Thyroid gland (tissue), 4 donors: ENCODE measurements at places on chromosomes 7 and 10. TPM values are rescaled to one million over a fixed set of nuclear protein-coding genes. Genes with fewer than 3 reads are reported as not detected.
A peak's percentile ranks its signal among the peaks of the same experiment; 100 is the strongest.

DNA sequence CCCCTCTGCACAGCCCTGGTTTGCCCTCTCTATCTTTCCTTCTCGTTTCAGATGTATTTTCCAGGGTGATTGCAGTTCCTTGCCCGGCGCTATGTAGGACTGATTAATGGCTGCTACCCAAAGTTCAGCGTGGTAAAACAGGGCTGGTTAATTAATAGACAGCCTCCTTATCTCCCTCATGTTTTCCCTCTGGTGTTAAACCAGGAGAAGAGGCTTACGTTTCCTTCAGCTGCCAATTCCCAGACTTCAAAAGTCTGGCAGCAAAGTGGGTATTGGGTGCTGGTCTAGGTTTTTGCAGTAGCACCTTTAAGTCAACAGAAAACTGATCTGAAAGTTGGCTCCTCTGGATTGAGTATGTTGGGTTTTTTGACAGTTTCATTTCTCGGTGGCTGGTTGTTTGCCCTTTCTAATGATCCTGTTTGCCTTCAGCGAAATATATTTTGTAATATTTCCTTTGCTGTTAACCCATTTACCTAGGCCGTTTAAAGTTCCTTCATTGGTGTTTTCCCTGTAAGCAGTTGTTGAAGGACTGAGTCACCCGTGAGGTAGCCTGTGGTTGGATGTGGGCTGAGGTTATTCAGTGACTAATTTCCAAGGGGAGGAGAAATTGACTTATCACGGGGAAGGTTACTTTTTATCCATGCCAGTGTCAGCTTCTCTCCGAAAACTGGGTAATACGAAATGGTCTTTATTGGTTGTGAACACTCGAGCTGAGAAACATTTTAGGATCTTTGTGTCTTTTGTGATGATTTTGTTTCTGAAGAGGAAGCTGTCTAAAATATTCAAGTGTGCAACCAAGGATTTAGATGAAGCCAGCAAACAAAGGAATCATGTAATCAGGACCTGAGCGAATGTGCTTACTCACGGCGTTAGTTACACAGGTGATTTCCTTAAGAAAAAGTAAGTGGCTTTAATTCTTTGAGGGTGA, 257.2 kb downstream of the KIAA1217 start:
- peak overlapping the region; percentile 92 for H3K27ac ChIP-seq
- peaks cover 55% of the 10 kb centered on the region for H3K4me1 ChIP-seq
- DNase-seq = peak; percentile 25
- no peaks in the 10 kb centered on the region for H3K36me3 ChIP-seq
- H3K27me3 ChIP-seq = no peaks in the 10 kb centered on the region

DNA sequence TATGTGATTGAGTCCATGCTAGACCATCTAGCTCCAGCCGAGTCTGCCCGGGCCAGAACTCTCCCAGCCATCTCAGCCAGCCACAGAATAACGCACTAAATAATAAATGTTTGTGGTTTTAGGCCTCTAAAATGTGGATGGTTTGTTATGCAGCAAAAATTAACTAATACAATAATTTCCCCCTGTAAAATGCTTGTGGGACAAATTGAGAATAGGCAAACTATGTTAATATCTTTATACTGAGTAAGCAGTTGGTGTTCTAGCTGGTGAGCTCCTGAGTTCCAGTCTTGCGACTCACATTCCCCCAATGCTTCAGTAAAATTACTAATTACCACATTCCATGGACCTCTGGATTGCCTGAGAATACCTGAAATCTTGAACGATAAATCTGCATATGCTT, 316.8 kb upstream of the NFE2L3 start:
- no peaks in the 10 kb centered on the region for H3K27me3 ChIP-seq
- DNase-seq = no peak
- peaks cover 18% of the 10 kb centered on the region for H3K4me1 ChIP-seq
- no peak overlapping the region for H3K4me3 ChIP-seq
- H3K36me3 ChIP-seq = no peaks in the 10 kb centered on the region

GRCh38 chr7:11970132-11970531, 138.1 kb upstream of the THSD7A start:
- H3K36me3 ChIP-seq = no peaks in the 10 kb centered on the region
- H3K27me3 ChIP-seq = no peaks in the 10 kb centered on the region
- H3K4me3 ChIP-seq = no peak overlapping the region
- DNase-seq = no peak
- H3K4me1 ChIP-seq = peaks cover 8% of the 10 kb centered on the region

- H3K4me3 ChIP-seq = no peak overlapping the region
- H3K27me3 ChIP-seq = no peaks in the 10 kb centered on the region
- no peak overlapping the region for H3K27ac ChIP-seq
- no peak for DNase-seq
These were observed 8.5 kb upstream of the ZNF786 start for GRCh38 chr7:149099058-149099457.

GRCh38 chr7:14368285-14368684, 378.8 kb upstream of the ETV1 start:
- no peak overlapping the region for H3K27ac ChIP-seq
- no peak overlapping the region for H3K4me3 ChIP-seq
- no peaks in the 10 kb centered on the region for H3K27me3 ChIP-seq
- DNase-seq = no peak
- H3K36me3 ChIP-seq = no peaks in the 10 kb centered on the region

- no peak for DNase-seq
- no peaks in the 10 kb centered on the region for H3K27me3 ChIP-seq
- H3K36me3 ChIP-seq = no peaks in the 10 kb centered on the region
- H3K4me1 ChIP-seq = no peaks in the 10 kb centered on the region
- no peak overlapping the region for H3K27ac ChIP-seq
- H3K4me3 ChIP-seq = no peak overlapping the region
These were observed 42.5 kb downstream of the C7orf25 start for GRCh38 chr7:42869131-42870020.

DNA sequence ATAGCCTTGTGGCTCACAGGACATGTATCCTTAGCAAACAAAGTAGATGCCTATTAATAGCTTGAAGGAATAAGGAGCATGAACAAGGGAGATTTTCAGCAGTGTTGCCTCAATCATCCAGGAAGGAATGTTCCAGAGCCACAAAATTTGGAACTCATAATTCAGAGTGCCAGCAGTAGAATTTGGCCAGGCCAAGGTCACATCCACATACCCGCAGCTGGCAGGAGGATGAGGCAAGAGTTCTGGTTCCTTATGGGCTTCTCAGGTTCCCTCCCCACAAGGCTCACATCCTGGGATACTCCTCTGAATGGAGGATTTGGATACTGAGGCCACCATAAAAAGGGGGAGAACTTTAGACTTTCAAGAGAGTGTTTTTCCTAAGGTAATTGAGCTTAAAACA, 45.8 kb downstream of the SUFU start:
- no peaks in the 10 kb centered on the region for H3K36me3 ChIP-seq
- peaks cover 4% of the 10 kb centered on the region for H3K4me1 ChIP-seq
- H3K27me3 ChIP-seq = no peaks in the 10 kb centered on the region
- no peak for DNase-seq

GRCh38 chr10:126255313-126255712, 133.0 kb downstream of the ADAM12 start:
- no peak overlapping the region for H3K27ac ChIP-seq
- DNase-seq = no peak

- no peak for DNase-seq
- H3K4me1 ChIP-seq = peaks cover 15% of the 10 kb centered on the region
- H3K27me3 ChIP-seq = no peaks in the 10 kb centered on the region
These were observed 527 bp upstream of the BCAP29 start for GRCh38 chr7:107579554-107579884.

DNA sequence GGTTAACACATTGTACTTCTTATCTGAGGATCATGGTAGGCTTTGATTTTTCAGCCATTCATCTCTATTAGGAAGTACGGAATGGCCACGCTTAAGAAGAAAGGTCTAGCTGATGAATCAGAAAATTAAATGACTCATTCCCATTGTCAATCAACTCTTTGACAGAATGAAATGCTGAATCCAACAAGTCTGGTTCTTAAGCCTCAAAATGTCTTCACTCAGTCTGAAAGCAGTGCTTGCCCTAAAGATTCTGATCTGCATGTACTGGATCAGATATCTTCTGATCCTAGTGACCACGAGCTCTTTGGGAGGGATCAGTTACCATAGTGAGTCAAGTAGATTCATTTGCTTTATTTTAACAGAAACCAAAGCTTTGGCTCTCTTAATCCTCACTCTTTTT, 5.7 kb upstream of the CELF2 start:
- H3K4me3 ChIP-seq = no peak overlapping the region
- H3K36me3 ChIP-seq = no peaks in the 10 kb centered on the region
- no peaks in the 10 kb centered on the region for H3K27me3 ChIP-seq
- H3K4me1 ChIP-seq = peaks cover 12% of the 10 kb centered on the region

GRCh38 chr7:2647594-2648172, 15.9 kb downstream of the TTYH3 start:
- no peak for DNase-seq
- no peak overlapping the region for H3K4me3 ChIP-seq
- H3K36me3 ChIP-seq = peaks cover 23% of the 10 kb centered on the region
- no peak overlapping the region for H3K27ac ChIP-seq

GRCh38 chr7:107185716-107186115, 16.9 kb downstream of the HBP1 start:
- H3K4me3 ChIP-seq = no peak overlapping the region
- DNase-seq = no peak
- H3K4me1 ChIP-seq = no peaks in the 10 kb centered on the region
- no peaks in the 10 kb centered on the region for H3K27me3 ChIP-seq
- peaks cover 43% of the 10 kb centered on the region for H3K36me3 ChIP-seq
- no peak overlapping the region for H3K27ac ChIP-seq

GRCh38 chr10:92990615-92991014, 70.0 kb upstream of the CYP26C1 start:
- H3K4me1 ChIP-seq = no peaks in the 10 kb centered on the region
- H3K27me3 ChIP-seq = no peaks in the 10 kb centered on the region
- H3K36me3 ChIP-seq = no peaks in the 10 kb centered on the region
- DNase-seq = no peak

DNA sequence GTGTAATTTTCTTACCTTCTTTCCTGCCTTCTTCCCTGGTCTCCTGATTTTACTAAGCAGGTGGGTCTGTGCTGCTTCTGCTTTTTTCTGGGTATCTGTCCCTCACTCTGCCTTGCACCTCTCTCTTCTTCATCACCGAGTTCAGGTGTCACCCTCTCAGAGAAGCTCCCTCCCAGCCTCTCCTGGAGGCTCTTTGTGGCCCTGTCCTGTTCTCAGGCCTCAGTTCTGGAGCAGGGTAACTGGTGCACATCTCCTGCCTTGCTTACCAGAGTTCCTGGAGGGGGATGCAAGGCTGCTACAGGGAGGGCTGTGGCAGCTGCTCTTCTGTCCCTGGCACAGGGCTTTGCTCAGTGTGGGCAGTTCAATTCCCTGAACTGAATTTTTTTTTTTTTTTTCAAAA, 66.1 kb downstream of the RBM33 start:
- H3K4me1 ChIP-seq = no peaks in the 10 kb centered on the region
- no peaks in the 10 kb centered on the region for H3K27me3 ChIP-seq
- DNase-seq = no peak
- H3K4me3 ChIP-seq = no peak overlapping the region
- H3K27ac ChIP-seq = no peak overlapping the region

DNA sequence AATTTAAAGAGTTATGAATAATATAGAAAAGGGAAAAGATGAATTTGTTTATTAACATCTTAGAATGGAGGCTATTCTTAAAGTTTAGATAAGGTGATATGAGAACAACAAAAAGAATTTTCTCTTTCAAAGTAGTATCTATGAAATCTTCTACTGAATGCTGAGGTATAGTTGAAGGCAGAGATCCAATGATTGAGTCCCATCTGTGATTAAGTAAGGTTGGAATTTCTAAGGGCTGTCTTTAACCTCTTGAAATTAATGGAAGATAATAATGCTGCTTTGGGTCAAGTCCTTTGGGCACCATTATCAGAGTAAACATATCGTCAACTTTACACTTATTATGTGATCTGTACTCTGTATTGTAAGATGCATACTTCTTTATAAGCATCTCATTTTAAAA, 307.9 kb downstream of the PRKG1 start:
- H3K4me1 ChIP-seq = no peaks in the 10 kb centered on the region
- no peak overlapping the region for H3K27ac ChIP-seq
- no peak overlapping the region for H3K4me3 ChIP-seq
- H3K36me3 ChIP-seq = no peaks in the 10 kb centered on the region
- DNase-seq = no peak

GRCh38 chr7:158191671-158192070, 396.0 kb downstream of the PTPRN2 start:
- H3K27ac ChIP-seq = no peak overlapping the region
- no peak for DNase-seq
- no peaks in the 10 kb centered on the region for H3K36me3 ChIP-seq
- H3K4me3 ChIP-seq = no peak overlapping the region
- H3K27me3 ChIP-seq = no peaks in the 10 kb centered on the region
- H3K4me1 ChIP-seq = no peaks in the 10 kb centered on the region

DNA sequence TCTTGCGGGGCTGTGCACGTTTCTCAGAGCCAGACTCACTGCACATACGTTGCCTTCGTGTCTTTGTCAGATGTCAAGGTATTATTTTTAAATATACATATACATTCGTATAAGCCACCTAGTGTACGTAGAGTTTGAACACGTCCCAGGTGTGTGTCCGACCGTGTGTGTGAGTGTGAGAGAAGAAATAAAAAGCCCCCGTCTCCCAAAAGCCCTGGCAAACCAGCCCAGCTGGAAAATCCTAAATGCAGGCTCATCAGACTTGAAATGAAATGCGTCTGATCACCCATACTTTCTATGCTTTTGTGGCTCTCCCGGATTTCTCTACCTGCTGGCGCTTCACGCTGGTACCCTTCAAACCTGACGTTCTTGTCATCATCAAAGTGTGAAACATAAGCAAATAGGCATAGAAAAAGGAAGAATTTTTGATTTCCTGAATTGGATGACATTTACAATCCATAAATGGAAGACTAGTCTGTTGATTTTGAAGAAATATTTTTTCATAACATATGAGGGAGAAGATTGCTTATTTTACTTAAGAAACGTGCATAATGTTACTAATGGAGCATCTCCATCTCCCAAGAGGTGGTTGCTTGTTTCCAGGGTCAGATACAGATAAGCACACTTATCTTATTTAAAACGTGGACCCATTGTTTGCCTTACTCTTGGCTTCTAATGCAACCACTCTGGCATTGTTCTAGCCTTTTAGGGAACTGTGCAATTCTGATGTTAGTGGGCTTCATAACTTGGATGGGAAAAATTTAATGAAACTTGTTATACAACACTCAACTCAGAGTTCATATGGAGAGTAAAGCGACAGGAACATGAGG, 971 bp downstream of the PRKG1 start:
- no peaks in the 10 kb centered on the region for H3K27me3 ChIP-seq
- H3K4me1 ChIP-seq = peaks cover 22% of the 10 kb centered on the region
- H3K4me3 ChIP-seq = peak overlapping the region; percentile 59
- peak overlapping the region; percentile 48 for H3K27ac ChIP-seq
- no peaks in the 10 kb centered on the region for H3K36me3 ChIP-seq

- no peaks in the 10 kb centered on the region for H3K36me3 ChIP-seq
- no peaks in the 10 kb centered on the region for H3K27me3 ChIP-seq
- H3K27ac ChIP-seq = no peak overlapping the region
- H3K4me1 ChIP-seq = no peaks in the 10 kb centered on the region
These were observed 30.5 kb downstream of the ABCB1 start for GRCh38 chr7:87570178-87570577.

- DNase-seq = peak; percentile 97
- H3K4me1 ChIP-seq = peaks cover 85% of the 10 kb centered on the region
- no peak overlapping the region for H3K4me3 ChIP-seq
- H3K27me3 ChIP-seq = no peaks in the 10 kb centered on the region
- peak overlapping the region; percentile 90 for H3K27ac ChIP-seq
These were observed 5.8 kb upstream of the CLDN4 start for GRCh38 chr7:73824986-73825385.

GIMAP4 gene
- 78.6 TPM for total RNA-seq

CRPPA gene
- 2.9 TPM for total RNA-seq

TMEM176B gene
- total RNA-seq = 23.3 TPM

LFNG gene
- 4.7 TPM for total RNA-seq

TAS2R38 gene
- total RNA-seq = not detected

ODAD2 gene
- not detected for total RNA-seq

ALOX5 gene
- 4.1 TPM for total RNA-seq

FZD8 gene
- total RNA-seq = 21.5 TPM

PON3 gene
- 11.1 TPM for total RNA-seq

NUTM2B gene
- total RNA-seq = 1.9 TPM

GDF2 gene
- total RNA-seq = not detected

PPP1R3A gene
- not detected for total RNA-seq

MRPL43 gene
- total RNA-seq = 86.1 TPM

SLC26A3 gene
- total RNA-seq = not detected
